ENCODE measurements at places on chromosomes 3 and 15.

GRCh38 chr3:43748179-43748578, 57.4 kb downstream of the ABHD5 start:
- DNase-seq = no peak

DNA sequence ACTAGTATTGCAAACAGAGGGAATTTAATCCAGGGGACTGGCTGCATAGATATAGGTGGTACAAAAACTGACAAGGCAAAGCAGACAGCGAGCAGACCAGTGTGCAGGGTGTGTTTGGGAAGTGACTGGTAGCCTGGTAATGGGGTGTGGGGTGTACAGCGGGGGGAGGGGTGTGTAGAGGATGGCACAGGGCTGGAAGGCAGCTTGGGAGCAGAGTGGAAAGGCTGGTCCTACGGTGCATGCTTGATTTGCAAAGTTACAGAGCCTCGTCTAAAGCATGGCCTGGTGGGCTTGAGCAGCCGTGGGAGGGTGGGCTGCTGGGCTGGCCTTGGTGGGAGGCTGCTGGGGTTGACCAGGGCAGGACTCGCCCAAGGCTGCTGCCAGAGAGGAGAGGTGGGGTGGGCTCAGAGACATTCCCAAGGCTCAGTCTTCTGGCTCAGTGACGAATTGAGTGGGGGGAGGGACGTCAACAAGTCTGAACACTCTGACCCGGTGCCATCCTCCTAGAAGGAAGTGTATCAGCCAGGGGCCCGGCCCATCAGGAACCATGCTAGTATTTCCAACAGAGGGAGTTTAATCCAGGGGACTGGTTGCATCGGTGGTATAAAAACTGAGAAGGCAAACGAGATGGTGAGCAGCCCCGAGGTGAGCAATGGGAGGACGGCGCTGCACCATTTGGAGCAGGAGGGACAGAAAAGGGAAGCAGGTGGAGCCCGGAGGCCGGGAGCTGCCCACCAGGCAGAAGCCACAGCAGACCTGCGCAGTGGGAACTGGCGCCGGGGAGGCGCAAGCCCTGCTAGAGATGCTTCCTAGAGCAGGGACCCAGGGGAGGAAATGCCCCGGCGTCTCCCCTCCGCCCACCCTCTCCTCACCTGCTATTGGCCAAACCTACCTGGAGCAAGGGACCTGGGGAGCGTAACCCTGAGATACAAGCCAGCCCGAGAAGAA, 29.2 kb downstream of the CPN2 start:
- no peak for DNase-seq

DNA sequence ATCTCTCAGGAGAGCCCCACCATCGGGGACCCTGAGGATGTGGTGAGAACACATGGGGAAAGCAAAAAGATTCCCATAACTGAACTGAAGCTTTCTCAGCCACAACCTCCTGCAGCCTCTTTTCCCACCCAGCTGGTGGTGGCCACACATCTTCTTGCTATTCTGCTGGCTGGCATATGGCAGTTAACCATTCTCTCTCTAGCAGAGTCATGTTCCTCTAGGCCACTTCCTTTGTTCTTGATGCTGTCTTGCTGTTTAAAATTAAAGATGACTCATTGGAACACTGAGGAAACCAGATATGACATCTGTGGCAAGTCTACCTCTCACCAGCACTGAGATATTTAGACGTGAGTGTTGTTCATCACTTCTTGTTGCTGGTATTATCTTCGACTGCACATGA, 180.3 kb upstream of the ROBO2 start:
- DNase-seq = no peak

GRCh38 chr15:57496946-57497869, 94.5 kb upstream of the MYZAP start:
- DNase-seq = no peak

- DNase-seq = peak; percentile 22
Observed at GRCh38 chr3:52678265-52679198, 7.2 kb downstream of the PBRM1 start.

- no peak for DNase-seq
Observed at GRCh38 chr3:61802772-61803171, 241.4 kb downstream of the PTPRG start.

GRCh38 chr15:71658036-71658435, 152.3 kb upstream of the NR2E3 start:
- no peak for DNase-seq

DNA sequence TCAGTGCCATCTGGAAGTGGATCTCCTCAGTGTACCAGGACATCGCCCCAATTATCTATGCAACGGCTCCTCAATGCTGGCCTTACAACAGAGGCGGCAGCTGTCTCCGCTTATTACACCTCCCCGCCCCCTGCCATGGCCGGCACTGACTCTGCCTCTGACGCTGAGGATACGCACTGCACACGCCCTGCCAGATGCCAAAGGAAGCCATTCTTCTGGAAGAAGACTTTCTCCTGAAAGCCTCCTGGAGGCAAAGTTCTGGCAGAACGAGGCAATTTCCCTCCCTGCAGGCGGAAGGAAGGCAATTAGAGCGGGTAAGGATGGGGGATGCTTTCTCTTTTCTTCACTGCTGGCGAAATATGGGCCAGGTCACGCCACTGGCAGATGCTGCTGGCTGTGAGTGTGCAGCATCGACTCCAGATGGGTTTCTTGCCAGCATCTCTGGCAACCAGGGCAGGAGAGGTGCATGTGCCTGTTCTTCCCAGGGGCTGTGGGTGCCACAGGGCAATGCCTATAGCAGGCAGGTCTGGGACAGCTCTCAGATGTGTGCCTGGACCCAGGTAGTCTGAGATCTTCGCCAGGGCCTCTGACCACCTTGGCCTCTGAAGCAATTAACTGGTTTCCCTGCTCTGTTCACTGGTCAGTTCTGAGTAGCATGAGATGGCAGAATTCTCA, 62.2 kb upstream of the MRPS22 start:
- DNase-seq = no peak

GRCh38 chr3:121962443-121962842, 59.6 kb downstream of the ILDR1 start:
- no peak for DNase-seq

GRCh38 chr3:13135251-13135810, 62.1 kb upstream of the IQSEC1 start:
- no peak for DNase-seq

DNA sequence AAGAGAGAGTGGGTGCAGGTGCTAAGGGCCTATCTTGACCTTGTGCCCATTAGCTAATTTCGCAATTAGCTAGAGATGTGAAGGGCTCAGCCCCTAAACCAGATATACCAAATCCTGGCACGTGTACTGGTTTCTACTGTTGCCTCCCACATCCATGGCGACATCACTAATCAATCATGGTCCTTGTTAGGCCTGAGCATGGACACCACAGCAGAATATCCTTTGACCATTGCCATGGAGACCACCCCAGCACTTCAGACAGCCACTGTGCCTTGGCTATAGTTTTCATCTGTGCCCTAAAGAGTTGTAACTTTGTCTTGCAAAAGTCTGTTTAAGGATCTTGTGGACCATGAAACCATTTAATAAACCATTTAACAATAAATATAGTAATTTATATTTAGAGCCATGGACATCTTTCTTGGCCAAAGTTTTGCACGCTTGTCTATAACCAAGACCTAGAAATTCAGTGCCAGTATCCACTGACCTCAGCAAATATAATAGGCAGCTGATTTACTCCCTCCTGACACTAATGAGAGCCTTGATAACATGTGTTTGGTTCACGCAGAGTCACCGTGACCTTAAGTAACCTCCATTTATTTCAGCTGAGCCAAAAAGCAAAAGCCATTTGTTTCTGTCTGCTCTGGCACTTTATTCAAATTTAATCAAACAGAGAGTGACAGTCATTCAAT, 43.4 kb downstream of the COLQ start:
- no peak for DNase-seq

- no peak for DNase-seq
Observed at GRCh38 chr3:60142009-60142408, 1092.2 kb upstream of the CFAP20DC start.
